ENCODE measurements at places on chromosomes 3 and 15. TPM values are rescaled to one million over a fixed set of nuclear protein-coding genes. Genes with fewer than 3 reads are reported as not detected.

Gene TRAK1
- 38.3 TPM for total RNA-seq

Gene CAPN3
- total RNA-seq, result 0.43 TPM

Gene NOX5
- not detected for total RNA-seq

Gene TNIK
- 2.4 TPM for total RNA-seq

Gene TMC3
- not detected for total RNA-seq

Gene FAM174B
- total RNA-seq, result 0.64 TPM

Gene PLA2G4F
- total RNA-seq, result 3.9 TPM

Gene SERINC4
- not detected for total RNA-seq

Gene SNTN
- not detected for total RNA-seq

Gene ARHGAP31
- 0.43 TPM for total RNA-seq

Data from tracheal epithelial cell (primary cell).